ENCODE measurements at places on chromosomes 6 and 20.

DNA sequence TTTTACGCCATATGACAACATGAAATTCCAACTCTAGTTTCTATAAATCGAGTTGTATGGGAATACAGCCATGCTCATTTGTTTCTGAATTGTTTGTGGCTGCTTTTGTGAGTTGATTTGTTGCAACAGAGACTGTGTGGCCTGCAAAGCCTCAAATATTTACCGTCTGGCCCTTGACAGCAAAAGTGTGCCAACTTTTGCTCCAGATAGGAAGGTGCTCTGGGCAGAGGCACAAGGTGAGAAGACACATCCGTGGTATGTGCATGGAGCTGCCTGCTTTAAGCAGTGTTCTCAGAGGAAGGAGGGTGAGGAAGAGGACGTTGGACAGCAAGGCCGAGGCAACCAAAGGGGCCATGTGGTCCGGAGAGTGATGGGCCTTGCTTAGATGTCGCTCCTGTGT is 57.4 kb downstream of the IYD start:
- DNase-seq: no peak

DNA sequence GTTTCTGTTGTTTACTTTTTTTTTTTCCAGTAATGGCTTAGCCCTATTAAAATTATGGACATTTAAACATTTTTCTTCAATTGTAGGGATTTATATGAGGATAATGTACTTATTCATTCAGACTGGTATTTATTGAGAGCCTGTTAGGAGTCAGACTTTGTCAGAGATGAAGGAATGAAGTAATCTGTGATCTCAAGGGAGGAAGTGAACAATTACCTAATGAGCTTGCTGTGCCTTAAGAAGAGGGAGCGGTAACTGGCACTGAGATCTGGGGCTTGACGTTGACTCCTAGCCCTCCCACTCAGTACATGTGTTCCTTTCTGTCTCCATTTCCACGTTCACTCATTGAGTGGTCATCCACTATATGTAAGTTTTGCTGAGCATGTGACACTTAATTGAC is 12.6 kb downstream of the AFDN start:
- DNase-seq: no peak

DNA sequence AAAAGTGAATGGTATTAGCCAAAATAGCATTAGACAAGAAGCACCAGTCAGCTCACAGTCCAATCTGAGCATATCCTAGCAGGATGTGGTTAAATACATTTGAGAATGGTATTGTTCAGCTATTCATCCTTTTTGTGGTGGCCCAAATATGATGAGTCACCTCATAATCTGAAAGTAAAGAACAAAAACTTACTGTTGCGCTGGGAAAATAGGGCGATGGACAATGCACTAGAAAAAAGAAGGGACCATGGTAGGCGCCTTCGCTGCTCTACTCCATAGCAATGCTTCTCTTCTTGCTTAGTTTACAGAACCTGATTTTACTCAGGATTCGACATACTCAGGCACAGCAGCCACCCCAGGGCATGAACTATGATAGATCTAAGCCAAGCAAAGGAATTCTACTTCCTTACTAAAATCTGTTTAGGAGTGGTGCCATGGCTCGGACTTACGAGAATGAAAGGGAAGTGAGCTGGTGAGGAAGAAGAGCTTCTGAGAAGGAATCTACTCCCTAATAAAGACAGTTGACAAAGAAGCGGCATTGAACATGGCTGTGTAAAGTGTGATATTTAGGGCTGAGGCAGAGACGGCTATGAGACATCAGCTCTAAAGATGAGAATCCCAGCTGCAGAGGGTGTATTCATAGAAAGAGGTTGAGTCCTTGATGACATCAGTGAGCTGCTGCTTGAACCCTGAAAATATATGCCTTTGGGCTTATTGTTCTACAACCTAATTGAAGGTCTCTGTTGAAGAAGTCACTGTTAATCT is 16.6 kb upstream of the FBXO9 start:
- DNase-seq: no peak

GRCh38 chr6:82113231-82113630 is 134.3 kb downstream of the IBTK start:
- DNase-seq: no peak

- DNase-seq: no peak
Measured at GRCh38 chr6:142721215-142721920, 223.6 kb downstream of the HIVEP2 start.

- no peak for DNase-seq
Measured at GRCh38 chr20:10595266-10595665, 78.5 kb downstream of the JAG1 start.

- DNase-seq: no peak
Measured at GRCh38 chr20:35635652-35636051, 20.0 kb downstream of the SPAG4 start.

DNA sequence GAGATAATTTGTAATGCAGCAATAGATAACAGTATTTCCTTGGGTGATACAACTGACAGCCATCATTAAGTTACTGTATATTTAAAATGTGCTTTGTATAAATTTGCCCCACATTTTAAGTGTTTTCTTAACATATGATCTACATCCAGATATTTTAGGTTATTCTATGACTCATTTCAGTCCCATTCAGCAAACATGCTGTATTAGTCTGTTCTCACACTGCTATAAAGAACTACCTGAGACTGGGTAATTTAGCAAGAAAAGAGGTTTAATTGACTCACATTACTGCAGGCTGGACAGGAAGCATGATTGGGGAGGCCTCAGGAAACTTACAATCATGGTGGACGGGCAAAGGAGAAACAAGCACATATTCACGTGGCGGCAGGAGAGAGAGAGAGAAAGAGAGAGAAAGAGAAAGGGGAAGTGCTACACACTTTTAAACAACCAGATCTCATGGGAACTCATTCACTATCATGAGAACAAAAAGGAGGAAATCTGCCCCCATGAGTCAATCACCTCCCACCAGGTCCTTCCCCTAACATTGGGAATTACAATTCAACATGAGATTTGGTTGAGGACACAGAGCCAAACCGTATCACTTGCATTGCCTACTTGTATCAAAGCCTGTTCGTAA is 9.6 kb upstream of the CHD6 start:
- DNase-seq: no peak

- no peak for DNase-seq
Measured at GRCh38 chr20:3550837-3551236, 80.0 kb downstream of the ATRN start.

- DNase-seq: no peak
Measured at GRCh38 chr6:148263010-148263409, 79.6 kb upstream of the SASH1 start.

- DNase-seq: no peak
Measured at GRCh38 chr6:7721649-7722048, 4.2 kb upstream of the BMP6 start.

DNA sequence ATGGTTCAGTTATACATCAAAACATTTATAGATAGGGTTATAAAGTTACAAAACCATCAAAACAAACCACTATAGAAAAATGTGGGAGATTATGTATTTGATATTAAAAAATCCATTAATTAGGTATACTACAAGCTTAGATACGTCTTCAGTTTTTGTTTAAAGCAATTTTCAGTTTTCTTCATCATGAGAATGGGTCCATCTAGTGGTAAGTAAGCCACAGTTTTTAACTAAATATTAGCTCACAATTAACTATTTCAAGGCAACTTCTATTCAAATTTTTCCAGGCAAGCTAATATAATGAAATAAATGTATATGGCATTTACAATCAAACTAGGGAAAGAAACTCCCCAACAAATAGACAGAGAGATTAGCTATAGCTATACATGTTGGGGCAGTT is 44.4 kb downstream of the RNGTT start:
- no peak for DNase-seq

GRCh38 chr20:63531686-63532448 is 5.3 kb downstream of the PTK6 start:
- DNase-seq: no peak

DNA sequence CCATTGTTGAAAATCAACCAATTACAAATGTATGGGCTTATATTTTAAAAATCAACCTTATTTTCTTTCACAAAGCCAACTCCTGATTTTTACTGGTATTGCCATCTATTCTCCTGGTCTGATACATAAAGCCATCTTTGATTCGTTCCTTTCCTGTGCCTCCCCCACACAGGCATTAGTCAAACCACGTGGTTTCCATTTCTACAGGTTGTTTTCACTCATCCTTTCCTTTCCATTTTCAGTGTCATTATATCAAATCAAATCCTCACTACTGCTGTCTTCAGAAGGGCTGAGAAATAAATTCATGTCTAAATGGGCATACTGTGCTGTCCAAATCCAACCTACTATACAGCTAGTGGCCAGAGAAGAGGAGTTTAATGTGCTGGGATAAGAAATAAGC is 281.3 kb downstream of the FOXC1 start:
- DNase-seq: no peak

GRCh38 chr6:44001318-44002066 is 125.8 kb downstream of the MRPL14 start:
- DNase-seq: no peak

DNA sequence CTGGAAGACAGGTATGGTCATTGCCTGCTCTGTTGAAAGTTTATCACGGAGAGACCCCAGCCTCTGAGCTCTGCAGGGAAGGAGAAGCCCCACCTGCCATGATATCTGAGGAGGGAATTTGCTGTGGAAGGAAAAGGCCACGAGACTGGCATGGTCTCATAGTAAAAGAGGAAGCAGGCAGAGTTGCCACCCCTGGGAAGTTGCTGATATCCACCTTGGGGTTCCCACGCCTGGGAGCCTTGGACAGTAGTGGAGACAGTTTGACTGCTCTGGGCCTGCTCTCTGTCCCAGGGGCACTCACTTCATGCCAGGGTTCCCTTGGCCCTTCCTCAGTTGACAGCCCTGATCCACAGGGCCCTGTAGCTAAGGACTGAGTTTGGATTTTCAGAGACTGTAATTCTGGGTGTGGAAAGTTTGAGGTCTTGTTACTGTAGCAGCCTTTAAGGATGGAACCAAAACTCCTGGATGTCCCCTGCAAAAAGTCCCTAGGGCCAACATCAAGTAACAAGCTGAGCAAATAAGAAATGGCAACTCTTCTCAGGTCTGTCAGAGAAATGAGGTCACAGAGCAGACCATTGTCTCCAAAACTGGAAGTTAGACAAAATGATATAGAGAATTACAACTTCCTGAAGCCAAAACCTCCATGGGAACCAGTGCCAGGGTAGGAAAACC is 6.9 kb upstream of the SIRPB1 start:
- DNase-seq: no peak

GRCh38 chr6:27422651-27423332 is 34.2 kb downstream of the ZNF391 start:
- DNase-seq: no peak

GRCh38 chr20:52649727-52650126 is 322.4 kb upstream of the TSHZ2 start:
- no peak for DNase-seq

Data from effector CD8-positive, alpha-beta T cell (primary cell).